ENCODE measurements at places on chromosomes 4 and X.

DNA sequence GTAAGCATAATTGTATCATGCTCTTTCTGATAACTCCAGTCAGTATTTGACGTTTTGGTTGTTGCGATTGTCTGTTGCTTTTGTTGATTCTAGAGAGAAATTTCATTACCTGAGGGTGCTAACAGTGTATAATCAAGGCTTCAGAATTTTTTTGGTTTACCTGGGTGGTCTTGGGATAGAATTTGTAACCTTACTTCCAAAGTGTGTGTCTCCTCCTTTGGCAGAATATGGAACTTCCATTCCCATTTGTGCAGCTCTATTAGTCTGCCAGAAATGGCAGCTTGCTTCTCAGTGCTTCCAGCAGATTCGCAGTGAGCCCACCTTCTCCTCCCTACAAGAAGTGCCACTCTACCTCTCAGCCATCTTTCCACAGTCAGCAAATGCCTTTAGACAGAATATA, 5.3 kb downstream of the COPS4 start:
- DNase-seq: no peak

GRCh38 chrX:19554786-19555185, 39.5 kb upstream of the MAP3K15 start:
- DNase-seq: no peak

- peak; percentile 1 for DNase-seq
These were observed 82.3 kb downstream of the ARHGAP24 start for GRCh38 chr4:85557016-85557901.

- no peak for DNase-seq
These were observed 640.8 kb upstream of the INTU start for GRCh38 chr4:126991965-126992364.

GRCh38 chr4:101291198-101291597, 56.1 kb downstream of the PPP3CA start:
- no peak for DNase-seq

DNA sequence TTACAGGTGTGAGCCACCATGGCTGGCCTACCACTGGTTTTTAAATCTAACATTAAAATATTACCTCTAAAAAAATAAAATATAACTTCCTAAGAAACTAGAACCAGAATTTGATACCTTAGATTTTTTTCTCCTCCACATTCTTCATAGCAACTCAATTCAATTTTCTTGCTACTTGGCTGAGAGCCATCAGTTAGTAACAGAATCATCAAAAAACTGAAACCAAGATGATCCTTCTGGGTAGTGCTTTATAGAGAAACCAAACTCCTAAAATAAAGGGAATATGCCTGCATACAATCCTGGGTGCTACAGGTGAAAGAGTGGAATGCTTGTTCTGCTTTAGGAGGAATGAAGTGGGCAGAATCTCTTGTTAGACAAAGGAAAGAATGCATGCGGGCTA, 64.4 kb downstream of the RPS3A start:
- no peak for DNase-seq

DNA sequence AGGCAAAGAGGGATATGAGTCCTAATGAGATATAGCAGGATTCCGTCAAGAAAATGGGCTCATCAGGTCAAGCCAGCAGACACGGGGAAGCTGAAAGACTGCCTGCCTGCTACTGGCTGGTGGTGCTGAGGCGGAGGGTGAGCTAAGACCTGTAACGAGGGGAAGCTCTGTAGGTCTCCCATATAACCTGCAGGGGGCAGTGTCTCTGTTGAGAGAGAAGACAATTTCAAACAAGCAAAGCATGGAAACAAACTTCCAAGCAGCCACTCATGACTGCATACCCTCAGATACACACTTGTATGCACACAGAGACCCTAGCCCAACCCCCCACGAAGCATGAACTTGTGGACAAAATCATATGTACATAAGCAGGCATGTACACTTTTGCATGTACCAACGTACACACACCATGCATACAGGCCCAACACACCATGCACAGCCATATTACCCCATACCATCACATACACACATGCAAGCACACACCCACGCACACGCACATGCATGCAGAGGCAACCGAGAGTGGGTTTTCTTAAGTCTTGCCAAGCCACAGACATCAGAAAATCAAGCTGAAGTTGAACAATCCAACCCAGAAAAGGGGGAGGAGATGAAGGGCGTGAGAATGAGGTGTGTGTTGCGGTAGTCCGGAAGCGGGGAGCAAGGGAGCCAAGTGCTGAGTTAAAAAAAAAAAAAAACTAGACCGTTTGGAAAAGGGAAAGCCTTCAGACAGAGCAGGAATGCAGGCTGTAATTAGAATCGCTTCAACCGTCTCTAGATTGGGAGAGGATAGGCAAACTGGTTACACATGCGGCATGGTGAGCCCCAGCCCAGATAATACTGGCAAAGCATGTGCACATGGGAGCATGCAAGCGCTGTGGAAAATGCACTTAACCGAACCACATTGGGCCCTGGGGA, 71.0 kb downstream of the PJA1 start:
- peak; percentile 61 for DNase-seq

DNA sequence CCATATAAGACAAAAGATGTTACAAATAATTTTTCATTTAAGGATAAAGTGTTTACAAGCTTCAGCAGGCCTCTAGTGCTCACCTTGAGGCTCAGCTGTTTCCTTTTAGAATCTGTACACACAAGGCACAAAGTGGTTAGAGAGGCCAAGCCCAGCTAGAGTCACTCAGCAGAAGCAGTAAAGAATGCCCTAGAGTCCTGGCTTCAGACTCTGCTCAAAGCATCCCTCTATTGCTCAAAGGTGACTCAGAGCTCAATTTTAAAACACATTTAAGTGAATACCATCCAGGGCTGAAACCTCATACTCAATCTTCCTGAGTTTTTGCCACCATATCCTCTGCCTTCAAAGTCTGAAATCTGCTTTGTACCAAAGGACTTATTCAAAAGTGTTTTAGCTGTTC, 22.6 kb upstream of the PHF8 start:
- no peak for DNase-seq

- DNase-seq: no peak
These were observed 4.6 kb downstream of the SUV39H1 start for GRCh38 chrX:48700951-48701653.

- no peak for DNase-seq
These were observed 348.9 kb downstream of the DCHS2 start for GRCh38 chr4:154142664-154143063.

DNA sequence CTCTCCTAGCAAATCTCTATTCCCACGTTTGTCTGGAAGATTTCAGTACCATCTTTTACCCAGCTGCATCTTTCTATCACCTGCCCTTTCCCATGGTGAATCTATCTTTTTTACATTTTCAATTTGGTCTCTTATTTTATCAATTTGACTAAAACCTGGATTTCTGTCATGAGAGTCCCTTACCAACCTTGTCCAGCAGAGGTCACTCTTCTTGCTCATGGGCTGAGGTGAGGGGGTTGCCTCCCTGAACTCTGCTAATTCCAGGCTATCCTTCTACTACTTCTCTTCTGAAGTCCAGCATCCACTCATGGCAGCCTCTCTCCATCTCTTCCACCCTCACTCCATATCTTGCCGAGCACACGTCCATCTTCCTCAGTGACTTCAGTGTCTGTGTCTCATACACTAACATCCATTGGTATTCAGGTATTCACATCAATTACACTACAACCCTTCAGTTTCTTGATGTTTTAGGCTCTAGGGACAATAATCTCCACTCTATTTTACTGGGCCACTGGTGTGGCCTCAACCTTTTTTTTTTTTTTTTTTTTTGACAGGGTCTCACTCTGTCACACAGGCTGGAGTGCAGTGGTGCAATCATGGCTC, 17.8 kb upstream of the ZNF827 start:
- peak; percentile 65 for DNase-seq

Data from hematopoietic multipotent progenitor cell (in vitro differentiated cells).